CD4-positive, alpha-beta T cell treated with Interleukin-15 for 1 hour (primary cell): ENCODE measurements at places on chromosomes 6 and 20.

DNA sequence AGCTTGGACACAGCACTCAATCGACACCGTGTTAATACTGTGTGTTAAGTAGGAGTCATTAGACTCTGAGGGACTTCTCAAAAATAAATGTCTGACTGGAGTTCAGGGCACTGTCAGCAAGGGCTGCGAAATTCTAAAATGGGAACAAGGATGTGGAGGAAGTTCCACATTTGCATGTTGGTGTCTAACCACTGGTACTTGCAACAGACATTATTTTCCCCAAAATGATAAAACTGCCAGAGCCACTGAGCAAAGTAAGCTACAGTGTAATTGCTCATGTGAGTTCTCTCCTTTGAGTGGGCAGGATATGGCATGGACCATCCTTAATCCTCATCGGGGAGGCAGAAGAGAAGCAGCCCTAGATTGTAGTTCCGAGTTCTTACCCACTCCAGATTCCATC lies 215.9 kb downstream of the SLC24A3 start:
- no peak for DNase-seq

GRCh38 chr6:38127284-38127683 lies 307.8 kb downstream of the ZFAND3 start:
- no peak for DNase-seq

DNA sequence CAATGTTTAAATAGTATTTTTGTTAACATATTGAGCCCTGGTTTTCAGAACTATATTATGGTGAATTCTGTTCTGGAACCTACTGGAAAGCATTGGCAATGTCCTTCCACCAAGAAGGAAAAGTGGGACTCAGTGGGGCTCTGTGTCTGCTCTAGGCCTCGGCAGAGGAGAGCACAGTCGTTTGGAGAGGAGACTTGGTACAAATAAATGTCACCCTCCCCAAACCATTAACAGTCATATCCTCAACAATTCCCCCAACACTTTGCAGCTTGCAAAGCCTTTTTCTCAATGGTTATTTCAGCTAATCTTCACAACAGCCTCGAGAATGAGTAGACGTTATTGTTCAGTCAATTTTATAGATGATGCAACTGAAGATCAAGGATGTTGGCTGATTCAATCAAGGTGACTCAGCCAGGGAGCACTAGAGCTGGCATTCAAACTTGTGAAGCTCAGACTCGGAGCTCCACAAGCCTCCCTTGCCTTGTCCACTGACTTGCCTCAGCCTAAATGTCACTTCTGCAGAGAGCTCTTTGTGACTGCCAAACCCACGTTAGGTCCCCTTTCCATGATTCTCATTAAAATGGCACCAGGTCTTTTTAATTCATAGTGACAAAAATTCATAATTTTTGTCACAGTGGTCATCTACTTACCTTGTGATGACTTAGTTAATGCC lies 60.6 kb downstream of the TOX2 start:
- no peak for DNase-seq

- no peak for DNase-seq
Measured at GRCh38 chr6:16705081-16705993, 55.9 kb downstream of the ATXN1 start.

- no peak for DNase-seq
Measured at GRCh38 chr6:32370505-32370904, 1.2 kb downstream of the TSBP1 start.

GRCh38 chr20:21615617-21616080 lies 89.8 kb upstream of the PAX1 start:
- DNase-seq, result no peak

- no peak for DNase-seq
Measured at GRCh38 chr6:42010185-42010891, 40.0 kb upstream of the TAF8 start.

- no peak for DNase-seq
Measured at GRCh38 chr6:110687326-110687725, 127.9 kb downstream of the CDK19 start.
